ENCODE measurements at places on chromosomes 5 and 9. TPM values are rescaled to one million over a fixed set of nuclear protein-coding genes. Genes with fewer than 3 reads are reported as not detected.

Gene PDZD2
- total RNA-seq: 15.0 TPM

GRCh38 chr9:101478444-101478843, 42.9 kb upstream of the ALDOB start:
- H3K27me3 ChIP-seq: no peaks in the 10 kb centered on the region
- peaks cover 31% of the 10 kb centered on the region for H3K36me3 ChIP-seq
- no peak for DNase-seq
- no peak overlapping the region for H3K27ac ChIP-seq

GRCh38 chr5:2797981-2798380, 46.5 kb upstream of the IRX2 start:
- no peaks in the 10 kb centered on the region for H3K36me3 ChIP-seq
- DNase-seq: no peak
- H3K4me1 ChIP-seq: no peaks in the 10 kb centered on the region
- H3K27ac ChIP-seq: no peak overlapping the region

DNA sequence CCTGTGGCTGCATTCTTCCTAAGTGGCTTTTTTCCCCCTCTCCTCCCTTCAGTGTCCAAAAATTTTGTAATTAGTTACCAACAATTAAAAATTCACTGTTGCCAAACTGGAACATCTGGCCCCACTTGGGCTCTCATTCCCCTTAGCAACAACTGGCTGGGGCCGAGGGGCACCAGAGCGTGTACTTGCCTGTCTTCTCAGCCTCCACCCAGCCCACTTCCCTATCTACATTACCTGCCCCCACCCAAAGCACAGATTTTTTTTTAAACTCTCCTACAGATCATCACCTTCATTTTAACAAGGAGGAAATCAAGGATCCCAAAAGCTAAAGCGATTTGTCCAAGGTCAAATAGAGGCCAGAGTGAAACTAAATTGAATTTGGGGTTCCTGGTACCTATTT, 278.8 kb downstream of the EBF1 start:
- no peaks in the 10 kb centered on the region for H3K4me1 ChIP-seq
- H3K27me3 ChIP-seq: no peaks in the 10 kb centered on the region
- peaks cover 11% of the 10 kb centered on the region for H3K36me3 ChIP-seq
- DNase-seq: no peak
- H3K4me3 ChIP-seq: no peak overlapping the region
- H3K27ac ChIP-seq: no peak overlapping the region

DNA sequence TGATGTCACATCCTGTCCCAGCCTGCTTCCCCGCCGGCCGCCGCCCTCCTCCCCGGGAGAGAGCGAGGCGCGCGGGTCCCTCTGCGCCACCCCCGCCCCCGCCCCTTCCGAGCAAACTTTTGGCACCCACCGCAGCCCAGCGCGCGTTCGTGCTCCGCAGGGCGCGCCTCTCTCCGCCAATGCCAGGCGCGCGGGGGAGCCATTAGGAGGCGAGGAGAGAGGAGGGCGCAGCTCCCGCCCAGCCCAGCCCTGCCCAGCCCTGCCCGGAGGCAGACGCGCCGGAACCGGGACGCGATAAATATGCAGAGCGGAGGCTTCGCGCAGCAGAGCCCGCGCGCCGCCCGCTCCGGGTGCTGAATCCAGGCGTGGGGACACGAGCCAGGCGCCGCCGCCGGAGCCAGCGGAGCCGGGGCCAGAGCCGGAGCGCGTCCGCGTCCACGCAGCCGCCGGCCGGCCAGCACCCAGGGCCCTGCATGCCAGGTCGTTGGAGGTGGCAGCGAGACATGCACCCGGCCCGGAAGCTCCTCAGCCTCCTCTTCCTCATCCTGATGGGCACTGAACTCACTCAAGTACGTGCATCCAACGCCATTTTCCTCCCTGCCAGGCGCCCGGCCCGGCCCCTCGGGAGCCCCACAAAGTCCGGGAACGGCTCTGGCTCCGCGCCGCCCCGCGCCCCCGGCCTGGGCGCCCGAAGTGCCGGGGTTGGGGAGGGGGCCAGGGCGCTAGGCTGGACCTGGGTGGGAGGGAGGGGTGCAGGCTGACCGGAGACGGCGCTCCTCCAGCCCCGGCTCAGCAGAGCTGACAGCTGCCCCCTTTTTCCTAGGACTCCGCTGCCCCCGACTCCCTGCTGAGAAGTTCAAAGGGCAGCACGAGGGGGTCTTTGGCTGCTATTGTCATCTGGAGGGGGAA, 12.0 kb upstream of the OLFM1 start:
- H3K4me1 ChIP-seq: peaks cover 27% of the 10 kb centered on the region
- no peaks in the 10 kb centered on the region for H3K27me3 ChIP-seq

GRCh38 chr5:38715696-38716095, 130.1 kb upstream of the OSMR start:
- peaks cover 20% of the 10 kb centered on the region for H3K4me1 ChIP-seq
- H3K27me3 ChIP-seq: no peaks in the 10 kb centered on the region

DNA sequence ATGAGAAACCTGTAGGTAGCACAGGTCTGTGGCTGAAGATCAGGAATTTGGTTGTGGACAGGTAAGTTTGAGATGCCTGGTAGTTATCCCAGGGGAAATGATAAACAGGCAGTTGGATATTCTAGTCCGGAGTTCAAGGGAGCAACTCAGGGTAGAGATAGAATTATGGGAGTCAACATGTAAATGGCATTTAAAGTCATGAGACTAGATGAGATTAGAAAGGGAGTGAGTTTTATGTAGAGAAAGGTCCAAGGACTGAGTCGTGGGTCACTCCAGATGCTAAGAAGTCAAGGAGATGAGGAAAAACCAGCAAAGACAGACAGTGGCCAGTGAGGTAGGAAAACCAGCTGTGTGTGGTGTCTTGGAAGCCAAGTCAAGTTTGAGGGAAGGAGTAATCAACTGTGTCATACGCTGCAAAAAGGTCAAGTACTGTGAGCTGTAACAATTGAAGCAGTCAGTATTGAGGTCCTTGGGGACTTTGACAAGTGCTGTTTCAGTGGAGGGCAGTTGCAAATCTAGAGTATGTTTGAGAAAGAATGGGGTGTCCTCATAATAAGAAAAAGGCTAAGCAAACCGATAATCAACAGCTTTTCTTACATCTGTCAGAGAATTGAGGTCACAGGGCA, 18.2 kb downstream of the GNPDA1 start:
- H3K4me3 ChIP-seq: no peak overlapping the region
- H3K27me3 ChIP-seq: no peaks in the 10 kb centered on the region
- no peak overlapping the region for H3K27ac ChIP-seq
- DNase-seq: no peak
- peaks cover 7% of the 10 kb centered on the region for H3K4me1 ChIP-seq

DNA sequence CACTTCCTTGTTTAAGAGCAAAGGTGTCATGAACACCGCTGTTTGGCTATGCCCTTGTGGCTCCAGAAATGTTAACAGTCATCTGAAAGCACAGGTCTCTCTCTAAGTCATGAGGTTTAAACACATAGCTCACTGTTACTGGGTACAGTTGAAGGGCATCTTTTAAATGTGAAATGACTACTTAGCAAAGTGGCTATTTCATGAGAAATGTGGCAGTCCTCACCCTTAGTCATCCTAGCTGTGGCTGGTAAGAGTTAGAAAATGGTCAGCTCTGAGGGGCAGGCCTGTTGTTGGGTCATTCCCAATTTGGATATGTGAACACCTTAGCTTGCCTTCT, 24.2 kb upstream of the TMEM171 start:
- H3K27me3 ChIP-seq: no peaks in the 10 kb centered on the region
- H3K36me3 ChIP-seq: no peaks in the 10 kb centered on the region
- H3K4me1 ChIP-seq: no peaks in the 10 kb centered on the region
- no peak overlapping the region for H3K27ac ChIP-seq
- no peak overlapping the region for H3K4me3 ChIP-seq

GRCh38 chr5:61933787-61934626, 372.0 kb upstream of the KIF2A start:
- H3K27ac ChIP-seq: no peak overlapping the region
- H3K4me3 ChIP-seq: no peak overlapping the region
- H3K27me3 ChIP-seq: no peaks in the 10 kb centered on the region
- no peaks in the 10 kb centered on the region for H3K36me3 ChIP-seq

DNA sequence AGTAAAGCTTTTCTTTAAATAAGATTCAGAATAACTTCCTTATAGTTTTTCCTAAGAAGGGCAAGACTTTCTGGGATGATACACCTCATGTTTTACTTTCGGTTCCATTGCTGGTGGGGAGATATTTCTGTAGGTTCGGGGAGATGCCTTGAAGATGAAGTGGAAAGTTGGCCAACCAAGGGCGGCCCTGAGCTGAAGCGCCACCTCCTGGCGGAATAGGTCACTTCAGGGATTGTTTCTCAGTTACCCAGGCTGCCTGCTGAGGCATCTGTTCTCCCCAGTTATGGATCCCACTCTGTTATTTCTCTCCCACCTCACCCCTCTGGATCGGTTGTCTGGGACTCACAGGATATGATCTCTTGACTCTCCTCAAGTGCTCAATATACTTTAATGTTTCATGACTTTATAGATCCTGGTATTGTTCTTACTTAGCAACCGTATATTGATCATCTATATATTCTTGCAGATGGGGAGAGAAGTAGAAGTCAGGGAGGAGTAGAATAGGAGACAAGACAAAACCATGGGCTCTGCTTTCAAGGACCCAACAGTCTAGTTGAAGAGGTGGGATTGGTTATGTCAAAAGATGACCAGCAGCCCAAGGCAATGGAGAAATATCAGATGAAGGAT, 23.4 kb downstream of the MEGF10 start:
- H3K4me1 ChIP-seq: no peaks in the 10 kb centered on the region
- no peak overlapping the region for H3K4me3 ChIP-seq
- H3K27ac ChIP-seq: no peak overlapping the region
- no peaks in the 10 kb centered on the region for H3K27me3 ChIP-seq
- no peak for DNase-seq

DNA sequence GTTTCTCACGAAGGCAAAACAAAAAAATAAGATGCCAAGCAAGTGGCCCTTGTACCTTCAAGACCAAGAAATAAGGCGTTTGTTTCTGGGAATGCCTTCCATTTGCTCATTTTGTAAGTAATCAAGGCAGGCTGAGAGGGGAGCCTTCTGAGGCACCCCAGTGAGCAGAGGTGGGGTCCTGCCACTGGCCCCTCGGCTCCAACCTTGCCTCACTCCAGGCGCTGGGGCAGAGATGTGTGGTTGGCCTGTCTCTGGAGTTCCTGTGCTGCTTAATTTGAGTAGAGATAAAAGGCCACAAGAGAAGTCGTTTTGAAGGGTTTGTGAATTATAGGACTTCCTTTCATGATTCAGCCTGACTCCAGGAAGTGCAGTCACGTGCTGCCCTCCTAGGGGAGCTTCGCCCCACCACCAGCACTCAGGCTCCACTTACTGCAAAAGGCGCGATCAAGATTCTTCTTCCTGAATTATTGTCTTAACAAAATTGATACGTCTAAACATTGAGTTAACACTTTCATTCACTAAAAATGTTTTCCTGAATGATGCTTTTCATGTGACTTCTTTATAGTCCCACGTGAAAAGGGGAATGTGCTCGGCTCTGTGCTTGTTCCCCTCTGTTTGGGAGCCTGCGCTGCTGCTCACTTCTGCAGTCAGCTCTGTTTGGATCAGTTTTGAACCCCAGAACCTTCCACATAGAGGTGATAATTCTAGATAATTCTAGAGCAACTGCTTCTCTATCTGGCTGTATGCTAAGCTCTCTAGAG, 13.7 kb downstream of the SYK start:
- H3K36me3 ChIP-seq: no peaks in the 10 kb centered on the region
- peaks cover 5% of the 10 kb centered on the region for H3K4me1 ChIP-seq
- H3K27ac ChIP-seq: no peak overlapping the region
- H3K27me3 ChIP-seq: no peaks in the 10 kb centered on the region
- DNase-seq: no peak
- H3K4me3 ChIP-seq: no peak overlapping the region

GRCh38 chr9:114082017-114082762, 4.1 kb upstream of the AMBP start:
- H3K27ac ChIP-seq: no peak overlapping the region
- H3K27me3 ChIP-seq: no peaks in the 10 kb centered on the region
- DNase-seq: peak; percentile 98
- H3K36me3 ChIP-seq: no peaks in the 10 kb centered on the region
- peaks cover 6% of the 10 kb centered on the region for H3K4me1 ChIP-seq

Gene PHF24
- total RNA-seq: 0.78 TPM

Gene GMCL2
- total RNA-seq: not detected

DNA sequence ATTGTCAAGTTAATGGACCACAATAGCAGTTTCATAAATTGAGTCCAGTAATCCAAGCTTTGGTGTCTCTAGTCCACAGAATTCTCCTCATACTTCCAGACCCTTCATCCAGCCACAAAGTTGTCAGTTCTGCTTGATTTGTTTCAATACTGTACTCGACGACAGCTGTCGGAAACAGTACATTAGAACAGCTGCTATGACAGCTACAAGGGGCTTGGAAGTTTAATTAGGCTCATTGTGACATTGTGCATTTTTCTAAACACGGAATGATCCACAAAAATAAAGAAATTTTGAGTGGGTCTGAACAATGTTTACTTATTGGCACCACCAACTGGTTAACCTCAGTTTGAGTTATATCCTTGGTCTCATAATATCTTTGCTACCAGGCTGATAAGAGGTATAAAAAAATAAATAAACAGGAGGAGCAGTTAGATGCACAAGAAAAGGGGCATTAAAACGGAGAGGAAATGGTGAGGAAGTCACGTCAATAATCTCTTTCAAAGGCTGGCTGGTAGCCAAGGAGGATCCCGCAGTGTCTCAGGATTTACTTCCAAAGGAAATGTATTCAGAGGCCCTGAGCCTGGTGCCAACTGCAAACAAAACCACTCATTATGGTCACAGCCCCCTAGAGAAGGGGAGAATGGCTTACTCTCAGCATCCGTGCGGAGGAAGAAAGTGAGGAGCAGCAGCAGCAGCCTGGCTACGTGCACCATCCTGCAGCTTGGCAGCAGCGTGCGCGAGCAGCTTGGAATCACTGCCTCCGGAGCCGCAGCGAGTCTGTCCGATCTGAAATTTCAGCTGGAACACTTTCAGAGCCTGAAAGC, 933.8 kb upstream of the DMAC1 start:
- DNase-seq: no peak
- no peak overlapping the region for H3K27ac ChIP-seq
- no peaks in the 10 kb centered on the region for H3K27me3 ChIP-seq
- H3K4me1 ChIP-seq: peaks cover 11% of the 10 kb centered on the region
- H3K36me3 ChIP-seq: no peaks in the 10 kb centered on the region
- H3K4me3 ChIP-seq: peak overlapping the region; percentile 48

DNA sequence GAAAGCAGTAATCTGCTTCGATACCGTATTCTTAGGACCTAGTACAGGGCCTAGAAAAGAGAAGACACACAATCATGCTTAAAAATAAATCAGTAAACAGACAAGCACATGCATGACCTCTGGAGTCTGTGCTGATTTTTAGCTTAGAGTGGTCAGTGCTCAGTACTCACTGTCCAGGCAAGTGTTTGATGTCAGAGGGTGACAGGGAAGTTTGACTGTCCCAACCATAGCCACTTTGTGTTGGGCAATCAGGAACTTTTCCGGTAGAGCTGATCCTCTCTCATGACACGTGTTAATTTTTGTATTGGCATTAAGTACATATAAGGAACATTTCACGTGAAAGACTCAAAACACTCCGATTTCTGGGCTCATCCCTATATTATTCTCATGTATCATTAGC, 464.7 kb upstream of the KLF4 start:
- DNase-seq: no peak
- no peaks in the 10 kb centered on the region for H3K4me1 ChIP-seq
- H3K36me3 ChIP-seq: no peaks in the 10 kb centered on the region
- H3K27me3 ChIP-seq: no peaks in the 10 kb centered on the region
- H3K4me3 ChIP-seq: no peak overlapping the region

Gene FNIP1
- total RNA-seq: 51.9 TPM

Gene SCGB3A1
- total RNA-seq: 2.4 TPM

Gene SPATA31A3
- not detected for total RNA-seq

Gene CDH6
- 4.7 TPM for total RNA-seq

Gene ZNF883
- 1.7 TPM for total RNA-seq
